GM10248 (cell line): ENCODE measurements at places on chromosomes 11 and 22.

GRCh38 chr11:47778878-47779483 is 11.8 kb upstream of the FNBP4 start:
- no peak for DNase-seq

DNA sequence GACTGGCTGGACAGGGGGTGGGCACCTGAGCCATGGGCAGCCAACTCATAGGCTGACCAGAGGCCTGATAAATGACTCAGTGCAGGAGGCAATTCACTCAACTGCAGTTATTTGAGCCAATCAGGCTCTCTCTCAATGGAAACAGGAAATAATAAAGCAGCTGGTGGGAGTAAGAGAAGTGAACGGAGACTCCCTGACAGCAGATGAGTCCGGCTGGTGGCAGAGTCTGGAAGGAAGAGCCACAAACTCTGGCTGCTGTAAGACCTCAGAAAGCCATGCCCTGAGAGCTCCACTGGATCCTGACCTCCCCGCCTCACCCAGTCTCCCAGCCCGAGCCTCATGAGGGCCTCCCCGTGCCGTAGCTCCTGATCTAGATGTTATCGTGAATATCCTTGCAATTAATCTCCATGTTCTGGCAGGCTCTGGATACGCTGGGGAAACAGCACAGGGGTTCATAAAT is 69.8 kb downstream of the TRIM29 start:
- DNase-seq, result peak; percentile 48

- peak; percentile 11 for DNase-seq
Observed at GRCh38 chr22:47299863-47300697, 537.6 kb downstream of the TBC1D22A start.

DNA sequence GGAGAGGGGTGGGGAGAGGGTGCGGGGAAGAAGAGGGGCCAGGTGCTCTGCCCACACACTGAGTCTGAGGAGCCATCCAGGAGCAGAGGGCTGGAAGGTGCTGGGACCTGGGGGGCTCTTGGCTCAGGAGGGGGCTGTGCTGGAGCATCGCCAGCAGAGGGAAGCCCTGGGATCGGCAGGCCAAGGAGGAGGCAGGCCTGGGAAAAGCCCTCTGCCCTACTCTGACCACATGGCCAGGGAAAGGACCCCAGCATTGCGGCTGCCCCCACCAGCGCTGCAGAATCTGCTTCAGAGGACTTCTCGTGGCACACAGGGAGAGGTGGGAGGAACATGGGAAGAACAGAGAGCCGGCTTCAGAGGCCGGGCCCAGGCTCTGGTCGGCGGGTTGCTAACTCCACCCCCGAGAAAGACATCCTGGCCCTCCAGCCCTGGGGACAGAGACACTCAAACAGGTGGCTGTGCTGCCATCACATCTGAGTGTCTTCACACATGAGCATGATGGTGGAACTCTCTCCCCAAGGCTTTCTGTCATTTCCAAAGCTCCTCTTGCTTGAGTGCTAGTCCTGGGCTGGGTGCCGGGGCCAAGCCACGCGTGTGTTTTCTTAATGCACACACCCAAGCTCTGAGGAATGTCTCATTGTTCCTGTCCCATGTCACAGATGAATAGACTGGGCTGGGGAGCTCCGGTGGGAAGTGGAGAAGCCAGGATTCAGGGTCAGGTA is 1378.0 kb downstream of the BRD1 start:
- no peak for DNase-seq

- no peak for DNase-seq
Observed at GRCh38 chr22:48979482-48979881, 848.2 kb downstream of the BRD1 start.

GRCh38 chr11:77436506-77436905 is 37.4 kb downstream of the PAK1 start:
- DNase-seq, result no peak

- no peak for DNase-seq
Observed at GRCh38 chr11:105204636-105205035, 65.1 kb upstream of the CARD18 start.

- peak; percentile 69 for DNase-seq
Observed at GRCh38 chr11:2194877-2195755, 23.5 kb upstream of the TH start.

- DNase-seq, result no peak
Observed at GRCh38 chr11:2778630-2779498, 79.1 kb upstream of the KCNQ1OT1 start.

DNA sequence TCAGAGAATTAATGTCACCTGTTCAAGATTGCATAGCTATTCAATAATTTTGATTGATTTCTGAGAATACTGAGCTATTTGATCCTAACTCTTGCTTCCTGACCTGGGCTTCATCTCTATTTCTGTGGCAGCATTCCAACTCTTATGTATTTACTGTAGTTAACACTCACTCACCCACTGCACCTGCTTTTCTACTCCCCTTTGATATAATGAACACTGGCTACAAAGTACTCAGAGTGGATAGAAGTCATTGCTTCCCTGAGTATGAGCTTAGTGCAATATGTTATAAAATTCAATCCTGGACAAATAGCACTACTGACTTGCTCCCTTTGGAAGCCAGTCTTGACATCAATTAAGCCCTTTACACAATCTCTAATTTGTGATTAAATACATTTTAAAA is 117.2 kb downstream of the APIP start:
- no peak for DNase-seq

- peak; percentile 6 for DNase-seq
Observed at GRCh38 chr11:3087373-3087772, 30.1 kb upstream of the CARS1 start.

DNA sequence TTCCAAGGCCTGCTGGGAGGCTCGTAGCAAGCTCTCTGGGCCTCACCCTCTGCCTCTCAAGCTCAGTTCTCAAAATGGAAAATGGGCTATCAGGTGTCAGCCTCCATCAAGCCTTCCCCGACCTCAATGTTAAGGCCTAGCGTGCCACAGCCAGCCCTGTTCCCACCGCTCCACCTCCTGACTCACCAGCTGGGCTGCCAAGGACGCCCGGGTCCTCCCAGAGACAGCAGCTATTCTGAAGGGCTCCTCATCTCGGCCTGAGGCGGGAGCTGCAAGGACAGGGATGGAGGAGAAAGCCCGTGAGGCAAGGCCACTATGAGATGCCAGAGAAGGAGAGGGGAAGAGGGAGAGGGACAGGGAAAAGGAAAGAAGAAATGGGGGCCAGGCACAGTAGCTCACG is 19.9 kb downstream of the ARAP1 start:
- DNase-seq, result no peak

- DNase-seq, result peak; percentile 68
Observed at GRCh38 chr11:121426476-121427399, 25.4 kb upstream of the SORL1 start.

- DNase-seq, result no peak
Observed at GRCh38 chr22:24331468-24332440, 61.1 kb downstream of the SPECC1L start.

DNA sequence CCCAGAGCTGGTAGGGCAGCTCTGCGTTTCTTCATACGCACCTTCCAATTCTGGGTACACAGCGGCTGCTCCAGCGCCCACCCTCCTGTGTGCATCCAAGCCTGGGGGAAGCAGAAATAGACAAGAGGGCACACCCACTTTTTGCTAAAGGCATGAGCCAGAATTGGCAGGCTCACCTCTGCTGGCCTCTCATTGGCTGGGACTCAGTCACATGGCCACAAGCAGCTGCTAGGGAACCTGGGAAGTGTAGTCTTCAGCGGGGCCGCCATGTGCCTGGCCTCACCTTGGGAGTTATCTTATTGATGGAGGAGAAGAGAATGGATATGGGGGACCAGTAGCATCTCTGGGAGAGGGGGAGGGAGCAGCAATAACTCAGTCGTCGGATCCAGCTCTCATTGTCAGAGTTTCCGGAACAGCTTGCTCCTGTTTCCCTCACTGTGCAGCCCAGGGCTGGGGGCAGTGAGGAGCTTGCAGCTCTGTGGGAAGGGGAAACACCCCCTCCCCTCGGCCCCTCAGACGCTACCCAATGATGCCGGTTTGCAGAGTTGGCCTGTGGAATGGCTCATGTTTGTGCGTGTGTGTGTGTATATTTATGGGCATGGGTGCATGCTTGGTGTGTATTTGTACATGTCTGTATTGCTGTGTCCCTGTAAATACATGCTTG is 11.8 kb upstream of the MIEF1 start:
- DNase-seq, result peak; percentile 90

DNA sequence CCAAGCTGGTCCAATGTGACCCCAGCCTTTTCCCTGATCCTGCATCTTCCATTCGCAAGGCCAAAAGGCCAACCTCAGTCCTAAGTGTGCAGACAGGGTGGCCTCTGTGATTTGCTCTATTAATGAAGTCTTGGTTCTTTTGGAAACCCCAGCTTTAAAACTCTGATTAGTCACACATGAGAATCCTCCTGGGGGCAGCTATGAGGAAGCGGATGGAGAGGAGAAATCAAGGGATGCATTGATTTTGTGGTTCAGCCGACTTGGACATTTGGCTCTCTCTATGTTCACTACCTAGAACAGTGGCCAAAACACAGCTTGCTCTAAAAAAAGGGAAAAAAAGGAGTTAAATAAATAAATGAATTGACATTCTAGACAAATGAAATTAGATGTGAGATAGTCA is 98.6 kb upstream of the USP47 start:
- no peak for DNase-seq

GRCh38 chr11:83971063-83971462 is 684.9 kb upstream of the CCDC90B start:
- DNase-seq, result no peak

GRCh38 chr11:47061429-47062178 is 115.1 kb downstream of the ARFGAP2 start:
- no peak for DNase-seq

- DNase-seq, result no peak
Observed at GRCh38 chr22:30667107-30667493, 575 bp downstream of the DUSP18 start.

DNA sequence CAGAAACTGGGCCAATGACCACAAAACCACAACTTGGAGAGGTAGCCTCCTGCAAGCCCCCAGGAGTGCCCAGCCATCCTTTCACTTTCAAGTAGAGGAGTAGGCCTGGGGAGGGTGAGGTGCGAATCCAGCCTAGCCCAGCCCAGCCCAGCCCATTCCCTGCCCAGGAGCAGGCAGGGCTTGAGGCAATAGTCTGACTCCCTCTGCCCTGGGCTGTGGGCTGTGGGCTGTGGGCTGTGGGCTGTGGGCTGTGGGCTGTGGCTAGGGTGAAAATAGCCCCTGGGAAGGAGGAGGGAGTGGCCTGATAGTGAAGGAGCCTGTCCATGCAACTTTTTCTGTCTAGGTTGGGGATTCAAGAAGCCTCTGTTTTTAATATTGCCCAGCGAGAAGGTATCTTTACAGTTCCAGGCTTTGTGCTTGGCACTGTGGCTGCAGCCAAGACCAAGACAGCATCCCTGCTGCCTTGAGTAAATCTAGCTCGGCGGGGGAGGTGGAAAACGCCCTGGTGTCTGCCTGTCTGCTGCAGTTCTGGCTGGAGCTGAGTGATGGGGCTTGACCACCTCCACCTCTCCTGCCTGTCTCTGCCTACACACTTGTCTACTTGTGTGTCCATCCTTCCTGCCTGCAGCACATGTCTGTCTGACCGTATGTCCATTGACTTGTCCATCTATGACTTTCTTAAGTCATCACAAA is 40.7 kb downstream of the LMO1 start:
- no peak for DNase-seq

DNA sequence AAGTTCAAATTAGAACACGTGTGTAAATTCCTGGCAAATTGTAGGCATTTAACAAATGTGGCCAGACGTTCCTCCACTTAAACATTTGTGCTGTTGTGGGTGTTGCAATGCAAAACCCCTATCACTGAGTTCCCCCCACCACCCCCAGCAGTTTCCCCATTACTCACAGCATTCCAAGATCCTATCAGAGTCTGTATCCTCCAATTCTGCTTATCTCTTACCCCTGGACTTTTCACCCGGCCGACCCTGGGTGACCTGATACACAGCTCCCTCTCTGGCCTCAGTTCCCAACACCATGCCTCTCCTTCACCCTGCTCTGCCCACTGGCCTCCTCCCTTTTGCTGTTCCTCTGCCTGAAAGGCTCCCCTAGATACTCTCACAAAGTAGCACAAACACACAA is 31.4 kb upstream of the AQP11 start:
- no peak for DNase-seq

DNA sequence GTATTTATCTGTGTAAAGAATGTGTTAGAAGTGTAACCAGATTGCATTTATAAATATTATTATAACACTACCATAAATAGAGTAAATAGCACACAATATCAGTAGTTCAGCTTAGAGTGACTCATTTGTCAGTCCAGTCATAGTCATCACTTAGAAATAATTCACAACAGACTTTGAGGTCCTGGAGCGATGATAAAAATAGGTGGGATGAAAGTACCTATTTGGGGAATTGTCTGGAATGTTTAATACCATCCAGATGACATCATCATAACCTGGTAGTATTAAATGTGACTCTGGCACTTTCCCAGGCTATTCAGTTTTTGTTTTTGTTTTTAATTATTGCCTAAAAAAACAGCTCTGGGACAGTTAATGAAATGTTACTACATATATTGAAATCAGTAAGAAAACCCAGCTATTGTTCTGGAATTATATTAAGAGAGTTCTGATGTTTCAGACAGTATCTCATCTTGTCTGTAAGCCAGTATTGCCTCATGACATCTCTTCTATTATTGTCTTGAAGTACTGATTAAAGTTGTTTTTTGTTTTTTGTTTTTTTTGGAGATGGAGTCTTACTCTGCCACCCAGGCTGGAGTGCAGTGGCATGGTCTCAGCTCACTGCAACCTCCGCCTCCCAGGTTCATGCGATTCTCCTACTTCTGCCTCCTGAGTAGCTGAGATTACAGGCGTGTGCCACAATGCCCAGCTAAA is 74.8 kb downstream of the SIK2 start:
- DNase-seq, result no peak

- no peak for DNase-seq
Observed at GRCh38 chr11:48127521-48128183, 89.0 kb upstream of the OR4B1 start.

GRCh38 chr11:106077609-106078455 is at the start of gene AASDHPPT:
TSS of gene AASDHPPT (plus strand) at chr11:106077662. CDS start at chr11:106077711, 49 bp downstream.
- no peak for DNase-seq

DNA sequence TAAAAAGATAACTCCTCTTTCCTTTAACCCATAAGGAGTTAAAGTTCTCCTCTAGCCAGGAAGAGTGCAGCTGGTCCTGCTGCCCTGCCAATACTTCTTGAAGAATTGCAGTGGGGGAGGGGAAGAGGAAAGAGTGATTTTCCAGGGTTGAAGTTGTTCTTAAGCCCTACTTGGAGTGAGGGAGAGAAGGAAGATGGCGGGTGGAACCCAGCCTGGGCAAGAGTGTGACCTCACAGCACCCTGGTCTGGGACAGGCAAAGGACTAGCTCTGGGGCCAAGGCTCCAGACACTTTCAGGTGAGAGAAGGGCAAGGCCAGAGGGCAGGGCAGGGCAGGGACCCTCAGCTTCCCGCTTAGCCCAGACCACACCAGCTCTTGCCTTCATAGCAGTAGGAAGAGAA is 6.6 kb downstream of the TNKS1BP1 start:
- DNase-seq, result no peak
